Activated CD4-positive, alpha-beta memory T cell treated with anti-CD3 and anti-CD28 coated beads, Interleukin-2, amount 10 ng/mL, durations not matched to agents 7 days and 5 days (primary cell): ENCODE measurements at places on chromosomes 16 and 17. TPM values are rescaled to one million over a fixed set of nuclear protein-coding genes. Genes with fewer than 3 reads are reported as not detected.

The DDX52 gene
- total RNA-seq, result 26.3 TPM

The HS3ST3A1 gene
- total RNA-seq, result 2.8 TPM

The KRTAP9-4 gene
- not detected for total RNA-seq

The SLC46A1 gene
- 1.1 TPM for total RNA-seq

The P2RX1 gene
- total RNA-seq, result 0.45 TPM

The MYL4 gene
- not detected for total RNA-seq

The SHISA9 gene
- 0.08 TPM for total RNA-seq

The MYH11 gene
- 0.08 TPM for total RNA-seq

The TMEM98 gene
- total RNA-seq, result 2.7 TPM

The AIPL1 gene
- total RNA-seq, result not detected
